ENCODE measurements at places on chromosomes 3 and 15. TPM values are rescaled to one million over a fixed set of nuclear protein-coding genes. Genes with fewer than 3 reads are reported as not detected.

Gene GXYLT2
- 31.8 TPM for total RNA-seq

Gene GDPGP1
- total RNA-seq: 3.1 TPM

Gene GRAMD2A
- 2.1 TPM for total RNA-seq

Gene DNAH12
- 0.52 TPM for total RNA-seq

Gene RUVBL1
- total RNA-seq: 39.1 TPM

Gene COPG1
- total RNA-seq: 120 TPM

Gene PLSCR5
- not detected for total RNA-seq

Gene GCSAM
- total RNA-seq: 0.52 TPM

Gene CCRL2
- total RNA-seq: 1.6 TPM

Gene CYP11A1
- 0.52 TPM for total RNA-seq

Gene ZNF710
- total RNA-seq: 3.7 TPM

Gene PIGZ
- total RNA-seq: 1.0 TPM
